B cell (primary cell): ENCODE measurements at places on chromosomes 3 and 15. TPM values are rescaled to one million over a fixed set of nuclear protein-coding genes. Genes with fewer than 3 reads are reported as not detected.

DNA sequence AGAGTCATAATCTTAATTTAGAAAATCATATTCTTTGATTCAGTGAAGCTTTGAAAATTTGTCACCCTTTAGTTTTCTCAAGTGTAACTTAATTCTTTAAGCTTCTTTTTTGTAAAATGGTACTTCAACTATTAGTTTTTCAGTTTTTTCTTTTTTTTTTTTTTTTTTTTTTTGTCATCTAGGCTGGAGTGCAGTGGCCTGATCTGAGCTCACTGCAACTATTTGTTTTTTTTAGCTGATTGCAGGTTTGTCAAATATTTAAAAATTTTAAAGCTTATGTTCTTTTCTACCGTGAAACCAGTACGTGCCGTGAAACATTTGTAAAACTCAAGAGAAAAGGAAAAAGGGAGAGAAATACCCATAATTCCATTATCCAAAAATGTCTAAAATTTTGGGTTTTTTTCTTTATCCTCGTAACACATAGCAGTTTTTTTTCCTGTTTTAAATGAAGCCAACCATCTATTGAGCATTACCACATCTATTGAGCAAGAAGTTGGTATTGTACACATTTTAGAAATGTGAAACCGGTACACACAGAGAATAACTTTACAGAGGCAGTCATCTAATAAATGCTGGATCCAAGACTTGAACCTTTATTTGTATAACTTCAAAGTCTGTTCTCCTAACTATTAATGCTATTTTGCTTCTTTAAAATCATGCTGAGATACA lies 25.7 kb downstream of the ECT2 start:
- no peak for DNase-seq
- peaks cover 2% of the 10 kb centered on the region for H3K36me3 ChIP-seq
- no peak overlapping the region for H3K27ac ChIP-seq
- no peaks in the 10 kb centered on the region for H3K4me1 ChIP-seq

- H3K27ac ChIP-seq: no peak overlapping the region
- H3K4me1 ChIP-seq: no peaks in the 10 kb centered on the region
- no peaks in the 10 kb centered on the region for H3K36me3 ChIP-seq
- H3K4me3 ChIP-seq: no peak overlapping the region
Observed at GRCh38 chr3:78734048-78734637, 1033.7 kb downstream of the ROBO1 start.

- H3K27me3 ChIP-seq: no peaks in the 10 kb centered on the region
- peak overlapping the region; percentile 86 for H3K27ac ChIP-seq
Observed at GRCh38 chr3:177351757-177352158, 154.5 kb upstream of the TBL1XR1 start.

GRCh38 chr3:68985146-68985790 lies 28.2 kb downstream of the EOGT start:
- DNase-seq: no peak
- H3K4me1 ChIP-seq: no peaks in the 10 kb centered on the region
- H3K4me3 ChIP-seq: no peak overlapping the region

GRCh38 chr3:63251499-63251898 lies 26.6 kb upstream of the SYNPR start:
- H3K27me3 ChIP-seq: no peaks in the 10 kb centered on the region
- DNase-seq: no peak
- H3K4me1 ChIP-seq: no peaks in the 10 kb centered on the region
- H3K27ac ChIP-seq: no peak overlapping the region

DNA sequence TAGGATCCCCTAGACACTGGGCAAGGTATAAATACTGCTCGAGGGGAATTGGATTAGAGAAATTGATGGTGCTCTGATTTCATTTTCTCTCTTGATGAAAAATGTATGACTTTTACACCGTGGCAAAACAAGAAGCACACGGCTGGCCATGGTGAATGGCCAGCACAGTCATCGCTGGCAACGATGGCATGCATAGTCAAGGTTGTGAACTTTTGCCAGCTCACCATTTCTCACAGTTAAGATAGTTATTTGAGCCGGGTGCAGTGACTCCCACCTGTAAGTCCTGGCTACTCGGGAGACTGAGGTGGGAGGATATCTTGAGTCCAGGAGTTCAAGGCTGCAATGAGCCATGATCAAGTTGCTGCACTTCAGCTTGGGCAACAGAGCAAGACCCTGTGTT lies 95.4 kb downstream of the HMG20A start:
- no peaks in the 10 kb centered on the region for H3K4me1 ChIP-seq
- H3K36me3 ChIP-seq: no peaks in the 10 kb centered on the region
- no peak for DNase-seq
- H3K4me3 ChIP-seq: no peak overlapping the region

- H3K27me3 ChIP-seq: no peaks in the 10 kb centered on the region
- no peaks in the 10 kb centered on the region for H3K36me3 ChIP-seq
- no peak overlapping the region for H3K27ac ChIP-seq
- no peaks in the 10 kb centered on the region for H3K4me1 ChIP-seq
- no peak overlapping the region for H3K4me3 ChIP-seq
Observed at GRCh38 chr15:51060030-51060673, 34.6 kb downstream of the TNFAIP8L3 start.

DNA sequence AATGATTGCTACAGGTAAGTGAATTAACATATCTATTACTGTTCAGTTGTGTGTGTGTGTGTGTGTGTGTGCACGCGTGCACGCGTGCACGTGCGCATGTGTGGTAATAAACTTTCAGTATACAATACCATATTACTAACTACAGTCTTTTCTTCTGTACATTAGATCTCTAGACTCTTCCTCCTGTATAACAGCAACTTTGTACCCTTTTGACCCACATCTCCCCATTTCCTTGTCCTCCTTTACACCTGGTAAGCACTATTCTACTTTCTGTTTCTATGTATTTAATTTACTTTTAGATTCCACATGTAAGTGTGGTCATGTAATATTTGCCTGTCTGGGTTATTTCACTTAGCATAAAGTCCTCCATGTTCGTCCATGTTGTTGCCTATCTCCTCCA lies 29.1 kb upstream of the GOLIM4 start:
- H3K27me3 ChIP-seq: peaks cover 3% of the 10 kb centered on the region
- no peaks in the 10 kb centered on the region for H3K4me1 ChIP-seq
- H3K27ac ChIP-seq: no peak overlapping the region
- DNase-seq: no peak
- no peak overlapping the region for H3K4me3 ChIP-seq

- no peaks in the 10 kb centered on the region for H3K4me1 ChIP-seq
- H3K4me3 ChIP-seq: no peak overlapping the region
- DNase-seq: no peak
- H3K27me3 ChIP-seq: no peaks in the 10 kb centered on the region
Observed at GRCh38 chr3:193942516-193943055, 193.4 kb upstream of the HES1 start.

- H3K36me3 ChIP-seq: no peaks in the 10 kb centered on the region
- H3K27me3 ChIP-seq: no peaks in the 10 kb centered on the region
- no peak overlapping the region for H3K27ac ChIP-seq
- H3K4me3 ChIP-seq: no peak overlapping the region
- no peak for DNase-seq
Observed at GRCh38 chr3:153679714-153680113, 441.5 kb upstream of the ARHGEF26 start.

- H3K4me1 ChIP-seq: peaks cover 18% of the 10 kb centered on the region
- H3K27me3 ChIP-seq: no peaks in the 10 kb centered on the region
- H3K36me3 ChIP-seq: no peaks in the 10 kb centered on the region
- DNase-seq: peak; percentile 88
- peak overlapping the region; percentile 43 for H3K4me3 ChIP-seq
- peak overlapping the region; percentile 89 for H3K27ac ChIP-seq
Observed at GRCh38 chr3:184472723-184473428, 88.7 kb upstream of the EPHB3 start.

- H3K4me1 ChIP-seq: no peaks in the 10 kb centered on the region
- no peak overlapping the region for H3K27ac ChIP-seq
- no peaks in the 10 kb centered on the region for H3K36me3 ChIP-seq
- H3K27me3 ChIP-seq: no peaks in the 10 kb centered on the region
Observed at GRCh38 chr3:161567577-161568361, 71.2 kb downstream of the OTOL1 start.

GRCh38 chr3:40079203-40079846 lies 230.2 kb upstream of the EIF1B start:
- no peaks in the 10 kb centered on the region for H3K27me3 ChIP-seq
- DNase-seq: no peak
- no peaks in the 10 kb centered on the region for H3K36me3 ChIP-seq
- no peak overlapping the region for H3K4me3 ChIP-seq
- no peak overlapping the region for H3K27ac ChIP-seq

DNA sequence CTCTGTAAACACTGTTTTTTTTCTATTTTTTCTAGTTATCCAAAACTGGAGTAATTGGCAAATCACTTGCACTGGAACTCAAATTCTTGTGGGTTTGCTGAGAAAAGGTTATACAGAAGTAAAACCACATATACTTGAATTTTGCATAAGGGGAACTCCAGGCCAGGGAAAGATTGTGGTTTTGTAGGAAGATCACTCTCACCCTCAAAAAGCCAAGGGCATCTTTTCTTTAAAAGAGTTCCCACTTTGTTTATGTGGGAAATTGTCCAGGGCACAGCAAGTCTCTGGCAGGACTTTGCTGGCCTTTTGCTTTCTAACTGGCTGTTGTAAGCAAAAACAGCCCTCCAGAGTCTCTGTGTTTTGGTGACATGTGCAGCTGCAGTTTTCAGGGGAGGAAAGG lies 340.3 kb upstream of the RBMS3 start:
- H3K27ac ChIP-seq: no peak overlapping the region
- H3K4me1 ChIP-seq: peaks cover 16% of the 10 kb centered on the region
- DNase-seq: peak; percentile 31
- no peak overlapping the region for H3K4me3 ChIP-seq
- H3K36me3 ChIP-seq: no peaks in the 10 kb centered on the region

GRCh38 chr15:41258750-41259471 lies 27.8 kb downstream of the CHP1 start:
- peaks cover 23% of the 10 kb centered on the region for H3K4me1 ChIP-seq
- DNase-seq: peak; percentile 73
- peak overlapping the region; percentile 59 for H3K27ac ChIP-seq
- no peaks in the 10 kb centered on the region for H3K36me3 ChIP-seq
- H3K27me3 ChIP-seq: no peaks in the 10 kb centered on the region
- peak overlapping the region; percentile 13 for H3K4me3 ChIP-seq

GRCh38 chr3:112043621-112044201 lies 9.2 kb downstream of the TMPRSS7 start:
- peak; percentile 76 for DNase-seq
- peaks cover 8% of the 10 kb centered on the region for H3K4me1 ChIP-seq
- no peaks in the 10 kb centered on the region for H3K36me3 ChIP-seq
- H3K4me3 ChIP-seq: no peak overlapping the region
- H3K27ac ChIP-seq: no peak overlapping the region
- H3K27me3 ChIP-seq: no peaks in the 10 kb centered on the region

DNA sequence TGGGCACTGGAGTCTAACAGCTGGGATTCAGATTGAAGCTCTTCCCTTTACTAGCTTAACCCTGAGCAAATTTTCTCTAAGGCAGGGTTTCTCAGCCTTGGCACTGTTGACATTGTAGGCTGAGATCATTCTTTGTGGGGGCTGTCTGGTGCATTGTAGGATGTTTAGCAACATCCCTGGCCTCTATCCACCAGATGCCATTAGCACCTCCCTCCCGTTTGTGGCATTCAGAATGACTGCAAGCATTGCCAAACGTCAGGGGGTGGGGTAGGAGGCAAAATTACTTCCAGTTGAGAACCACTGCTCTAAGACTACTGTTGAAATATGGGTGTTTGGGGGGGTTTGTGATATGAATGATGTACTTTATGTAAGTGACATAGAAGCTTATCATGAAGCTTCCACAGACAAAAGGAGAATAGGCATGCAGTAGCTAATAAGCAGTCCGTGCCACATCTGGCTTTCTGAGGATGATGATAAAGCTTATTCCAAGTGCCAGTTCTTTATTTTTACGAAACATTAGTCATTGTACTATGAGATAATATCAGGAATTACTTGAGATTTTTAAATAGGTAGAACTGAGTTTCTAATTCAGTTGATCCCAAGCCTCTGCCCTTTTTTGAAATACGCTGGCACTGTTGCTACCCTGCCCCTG lies 39.3 kb downstream of the NKIRAS1 start:
- H3K4me3 ChIP-seq: no peak overlapping the region
- no peak overlapping the region for H3K27ac ChIP-seq
- no peaks in the 10 kb centered on the region for H3K27me3 ChIP-seq
- H3K36me3 ChIP-seq: no peaks in the 10 kb centered on the region
- no peak for DNase-seq

- DNase-seq: no peak
- H3K36me3 ChIP-seq: no peaks in the 10 kb centered on the region
- no peaks in the 10 kb centered on the region for H3K27me3 ChIP-seq
- no peak overlapping the region for H3K27ac ChIP-seq
Observed at GRCh38 chr3:127739347-127740135, 66.8 kb downstream of the ABTB1 start.

GRCh38 chr3:57029924-57030323 lies 30.5 kb upstream of the SPATA12 start:
- H3K36me3 ChIP-seq: no peaks in the 10 kb centered on the region
- no peak for DNase-seq
- H3K27ac ChIP-seq: no peak overlapping the region
- H3K4me1 ChIP-seq: no peaks in the 10 kb centered on the region

- no peaks in the 10 kb centered on the region for H3K36me3 ChIP-seq
- H3K27ac ChIP-seq: no peak overlapping the region
- no peaks in the 10 kb centered on the region for H3K4me1 ChIP-seq
- no peak for DNase-seq
- no peak overlapping the region for H3K4me3 ChIP-seq
Observed at GRCh38 chr3:113185194-113185835, 26.0 kb upstream of the BOC start.

- no peaks in the 10 kb centered on the region for H3K36me3 ChIP-seq
- H3K4me3 ChIP-seq: no peak overlapping the region
- H3K27ac ChIP-seq: no peak overlapping the region
- H3K27me3 ChIP-seq: no peaks in the 10 kb centered on the region
- no peak for DNase-seq
Observed at GRCh38 chr3:146035366-146035765, 125.6 kb downstream of the PLOD2 start.

GRCh38 chr15:100095541-100096247 lies 246.1 kb downstream of the ADAMTS17 start:
- DNase-seq: no peak
- H3K27ac ChIP-seq: no peak overlapping the region
- no peaks in the 10 kb centered on the region for H3K27me3 ChIP-seq
- H3K4me1 ChIP-seq: no peaks in the 10 kb centered on the region

POPDC2 gene
- 6.0 and 8.0 TPM in 2 replicates for total RNA-seq

PCSK6 gene
- total RNA-seq: 0.53 and 1.6 TPM in 2 replicates

ENTPD3 gene
- total RNA-seq: not detected in 2 replicates

NDN gene
- total RNA-seq: not detected in 2 replicates

EEFSEC gene
- total RNA-seq: 17.2 and 17.9 TPM in 2 replicates

C3orf80 gene
- not detected in 2 replicates for total RNA-seq

MKRN2OS gene
- not detected in 2 replicates for total RNA-seq

CDHR4 gene
- total RNA-seq: 0.29 and 0.32 TPM in 2 replicates

NOX5 gene
- total RNA-seq: 0.05 TPM in 1 of 2 replicates, not detected in the other

MRAS gene
- total RNA-seq: 0.22 and 0.27 TPM in 2 replicates

TTLL13 gene
- 0.22 and 0.42 TPM in 2 replicates for total RNA-seq

CEP19 gene
- total RNA-seq: 4.6 and 5.0 TPM in 2 replicates
